ENCODE measurements at places on chromosomes 4 and X.
A peak's percentile ranks its signal among the peaks of the same experiment; 100 is the strongest.

- no peak for DNase-seq
These were observed 8.8 kb upstream of the FAM9C start for GRCh38 chrX:13053171-13053570.

- no peak for DNase-seq
These were observed 37.6 kb downstream of the PHKA1 start for GRCh38 chrX:72676465-72676864.

DNA sequence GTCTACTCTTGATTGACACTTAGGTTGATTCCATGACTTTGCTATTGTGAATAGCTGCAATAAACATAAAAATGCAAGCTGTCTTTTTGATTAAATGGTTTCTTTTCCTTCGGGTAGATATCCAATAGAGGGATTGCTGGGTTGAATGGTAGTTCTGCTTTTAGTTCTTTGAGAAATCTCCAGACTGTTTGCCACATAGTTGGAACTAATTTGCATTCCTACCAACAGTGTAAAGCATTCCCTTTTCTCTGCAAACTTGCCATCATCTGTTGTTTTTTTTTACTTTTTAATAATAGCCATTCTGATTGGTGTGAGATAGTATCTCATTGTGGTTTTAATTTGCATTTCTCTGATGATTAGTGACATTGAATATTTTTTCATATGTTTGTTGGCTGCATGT, 122.2 kb upstream of the PRKG2 start:
- DNase-seq, result no peak

DNA sequence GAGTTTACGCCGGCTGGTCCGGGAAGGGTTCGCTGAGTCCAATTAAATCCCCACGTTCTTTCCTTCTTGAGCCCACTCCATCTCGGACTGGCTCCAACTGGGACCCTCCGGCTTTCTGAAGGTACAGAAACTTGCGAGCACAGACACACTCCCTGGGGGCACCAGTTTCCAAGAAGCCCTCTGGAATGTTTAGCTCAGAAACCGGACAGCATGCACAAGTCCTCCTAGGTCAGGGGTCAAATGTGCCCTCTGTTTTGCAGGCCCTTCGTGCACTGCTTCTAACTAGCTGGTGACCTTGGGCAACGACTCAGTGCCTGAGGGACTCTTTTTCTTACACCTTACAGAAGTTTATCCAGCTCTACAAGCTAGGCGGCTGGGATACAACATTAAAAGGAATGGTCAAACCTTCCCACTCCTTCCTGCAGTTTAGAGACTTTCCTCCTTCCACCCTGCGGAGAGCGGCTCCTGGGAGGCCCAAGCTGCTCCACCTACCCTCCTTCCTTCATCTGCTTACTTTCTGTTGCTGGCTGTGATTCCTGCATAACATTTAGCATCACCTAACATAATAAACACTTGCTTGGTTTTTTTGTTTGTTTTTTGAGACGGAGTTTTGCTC, 275.5 kb downstream of the BCOR start:
- DNase-seq, result no peak

DNA sequence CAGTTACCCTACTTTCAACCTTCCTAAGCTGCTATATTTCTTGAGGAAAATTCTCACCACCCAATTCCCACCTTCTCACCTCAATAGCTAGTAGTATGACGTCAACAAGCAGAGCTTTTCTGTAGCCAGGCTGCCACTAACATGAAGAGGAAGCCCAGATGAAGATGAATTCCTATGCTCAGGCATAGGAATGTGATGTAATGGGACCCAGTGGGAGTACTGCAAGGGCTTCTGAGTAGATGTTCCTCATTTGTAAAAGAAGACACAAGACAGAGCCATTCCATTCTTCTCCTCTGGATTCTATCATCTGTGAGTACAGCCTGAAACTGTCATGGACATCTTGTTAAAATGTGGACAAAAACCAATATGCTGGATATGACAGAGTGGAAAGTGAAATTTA, 81.6 kb upstream of the KLF3 start:
- no peak for DNase-seq

GRCh38 chr4:181234951-181235680, 1008.1 kb upstream of the TENM3 start:
- no peak for DNase-seq

DNA sequence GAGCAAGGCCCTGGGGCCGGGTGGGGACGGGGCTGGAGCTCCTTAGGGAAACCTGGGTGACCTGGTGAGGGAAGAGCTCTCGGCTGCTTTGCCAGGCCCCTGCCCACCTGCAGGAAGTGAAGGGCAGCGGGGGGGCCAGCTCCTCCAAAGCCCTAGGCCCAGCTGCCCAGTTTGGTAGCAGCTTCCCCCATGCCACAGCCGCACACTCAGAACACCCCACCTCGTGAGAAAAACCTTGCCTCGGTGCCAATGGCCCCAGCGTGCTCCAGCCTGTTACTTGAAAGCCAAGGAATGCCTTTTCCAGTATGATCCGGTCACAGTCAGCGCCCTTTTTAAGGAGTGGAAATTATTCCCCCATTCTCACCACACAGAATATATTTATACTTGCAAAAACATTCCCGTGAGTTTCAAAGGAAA, 38.3 kb downstream of the ACOX3 start:
- DNase-seq, result no peak

GRCh38 chr4:83011689-83012199, 1.1 kb upstream of the LIN54 start:
- no peak for DNase-seq

DNA sequence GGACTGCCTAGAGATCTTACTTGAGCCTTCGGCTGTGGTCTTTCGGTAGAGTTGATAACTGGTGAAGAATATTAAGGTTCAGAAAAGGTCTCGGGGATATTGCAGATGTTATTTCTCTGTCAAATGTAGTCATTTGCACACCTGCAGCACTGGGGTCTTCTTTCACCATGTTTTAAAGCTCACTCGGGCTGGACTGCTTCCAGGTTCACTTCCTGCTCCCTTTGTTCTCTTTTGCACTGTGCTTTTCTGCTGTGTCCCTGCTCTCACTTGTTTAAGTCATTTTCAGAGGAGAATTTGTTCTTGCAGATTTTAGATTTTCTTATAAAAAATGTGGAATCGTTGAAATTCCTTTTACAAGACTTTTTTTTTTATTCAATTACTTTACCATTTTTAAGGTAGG, 68.5 kb downstream of the BMPR1B start:
- DNase-seq, result no peak

- DNase-seq, result no peak
These were observed 65.1 kb downstream of the LRBA start for GRCh38 chr4:150949943-150950342.

DNA sequence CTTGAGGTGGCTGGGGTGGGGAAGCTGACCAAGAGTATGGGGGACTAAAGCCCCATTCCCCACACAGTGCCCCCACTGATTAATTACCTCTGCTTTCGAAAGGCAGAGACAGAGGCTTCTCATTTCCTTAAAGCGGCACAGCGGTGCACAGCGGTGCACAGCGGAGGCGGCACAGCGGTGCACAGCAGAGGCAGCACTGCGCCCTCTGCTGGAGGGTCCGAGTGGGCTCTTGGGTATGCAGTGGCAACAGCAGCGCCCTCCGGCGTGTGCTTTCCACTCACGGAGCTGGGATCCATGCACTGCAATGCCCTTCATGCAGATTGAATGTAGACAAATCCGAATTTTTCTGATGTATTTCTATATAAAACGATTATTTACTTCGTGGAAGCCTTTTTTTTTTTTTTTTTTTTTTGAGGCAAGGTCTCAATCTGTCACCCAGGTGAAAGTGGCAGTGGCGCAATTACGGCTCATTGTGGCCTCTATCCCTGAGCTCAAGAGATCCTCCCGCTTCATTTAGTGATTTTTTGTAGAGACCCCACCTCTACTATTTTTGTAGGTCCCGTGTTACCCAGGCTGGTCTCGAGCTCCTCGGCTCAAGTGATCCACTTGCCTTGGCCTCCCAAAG, 19.7 kb upstream of the PRPS2 start:
- no peak for DNase-seq

DNA sequence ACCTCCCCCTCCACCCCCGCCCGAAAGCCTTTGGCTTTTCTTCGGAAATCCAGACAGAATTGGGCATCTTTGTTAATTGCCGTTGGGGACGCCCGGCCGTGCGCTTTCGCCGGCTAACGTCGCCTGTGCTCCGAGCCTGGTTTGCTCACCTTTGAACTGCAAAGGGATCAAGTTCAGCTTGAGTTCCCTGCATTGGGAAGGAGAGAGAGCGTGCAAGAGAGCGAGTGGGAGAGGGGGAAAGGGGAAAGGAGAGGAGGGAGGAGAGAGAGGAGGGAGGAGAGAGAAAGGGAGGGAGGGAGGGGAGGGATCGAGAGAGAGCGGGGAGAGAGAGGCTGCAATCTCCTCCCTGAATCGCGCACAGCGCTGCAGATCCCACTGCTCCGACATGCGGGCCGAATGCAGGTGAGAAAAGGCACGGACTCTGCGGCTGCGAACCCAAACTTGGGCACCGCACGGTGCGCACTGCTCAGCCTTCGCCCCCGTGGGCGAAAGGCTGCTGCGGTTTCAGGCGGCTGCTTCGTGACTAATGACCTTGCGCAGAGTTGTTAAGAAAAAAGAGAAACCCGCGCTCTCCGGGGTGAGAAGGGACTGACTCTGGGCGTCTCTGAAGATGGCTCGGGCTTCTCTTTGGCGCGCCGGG, at the start of gene PCDH7:
Gene PCDH7, plus strand, starts transcription at position 349 of the 640 bp plus-strand sequence. CDS start 1,054 bp downstream, outside the sequence.
- DNase-seq, result no peak

- no peak for DNase-seq
These were observed 36.2 kb upstream of the TASL start for GRCh38 chrX:30613721-30614120.

GRCh38 chr4:140121646-140122045, 32.3 kb downstream of the MAML3 start:
- DNase-seq, result no peak

GRCh38 chrX:70979136-70979762, 48.4 kb upstream of the SLC7A3 start:
- DNase-seq, result no peak

DNA sequence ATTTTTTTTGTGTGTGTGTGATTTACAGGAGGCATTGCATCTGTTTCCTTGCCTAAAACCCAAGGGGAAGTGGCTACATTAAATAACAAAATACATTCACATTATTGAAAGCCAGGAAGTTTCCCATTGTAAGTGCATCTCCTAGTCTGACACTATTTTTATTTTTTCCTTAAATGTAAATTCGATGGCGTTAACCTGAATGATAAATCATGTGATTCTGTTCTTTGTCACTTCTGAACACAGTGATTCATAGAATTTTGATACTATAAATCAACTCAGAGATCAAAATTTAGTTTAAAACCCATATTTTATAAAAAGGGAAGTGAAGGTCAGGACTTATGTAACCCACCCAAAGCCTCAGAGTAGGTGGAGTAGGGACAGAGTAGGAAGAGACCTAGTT, 258.1 kb downstream of the GABRG1 start:
- no peak for DNase-seq

DNA sequence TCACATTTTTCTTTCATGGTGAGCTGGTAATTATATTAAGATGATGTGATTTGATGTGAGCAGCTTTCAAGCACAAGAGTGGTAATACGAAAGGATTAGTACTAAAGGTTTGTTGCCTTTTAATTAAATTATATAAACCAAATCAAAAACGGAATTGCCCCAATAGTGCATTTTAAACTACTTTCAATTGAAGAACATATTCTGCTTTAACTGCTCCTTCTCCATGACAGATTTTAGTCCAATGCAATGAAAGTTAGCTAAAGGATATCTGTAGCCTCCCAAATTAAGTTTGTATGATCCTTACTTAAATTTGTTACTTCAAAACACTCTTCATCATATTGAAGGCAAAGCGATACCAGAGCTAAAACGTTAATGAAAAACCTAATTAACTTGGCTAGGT, 447.1 kb upstream of the AMOT start:
- no peak for DNase-seq

DNA sequence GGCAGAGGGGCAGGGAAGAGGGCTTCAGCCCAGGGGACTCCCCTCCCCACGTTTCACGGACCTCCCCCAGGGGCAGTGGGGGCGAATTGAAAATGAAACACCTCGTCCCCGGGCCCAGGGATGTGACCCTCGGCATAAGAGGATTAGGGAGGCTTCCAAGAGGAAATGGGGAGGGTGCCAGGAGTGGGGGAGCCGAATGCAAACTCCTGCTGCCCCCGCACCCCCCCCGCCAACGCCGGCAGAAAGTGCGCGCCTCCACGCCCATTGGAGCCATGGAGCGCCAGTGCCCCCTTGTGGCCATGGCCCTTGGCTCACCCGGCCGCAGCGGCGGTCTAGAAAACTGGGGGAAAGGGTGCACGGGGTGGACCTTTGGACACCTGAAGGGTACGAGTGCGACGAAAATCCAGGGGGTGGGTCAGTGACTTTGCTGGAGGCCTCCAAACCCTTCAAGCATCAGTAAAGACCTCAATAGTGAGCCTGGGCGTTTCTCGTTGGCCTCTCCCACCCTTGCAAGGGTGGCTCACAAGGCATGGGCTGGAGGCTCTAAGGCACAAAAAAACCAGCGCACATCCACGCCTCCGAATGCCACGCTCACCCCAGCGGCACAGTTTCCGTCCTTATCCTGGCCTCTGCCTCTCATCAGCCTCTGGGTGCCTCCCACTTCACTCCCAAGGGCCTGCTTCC, 120.8 kb upstream of the PJA1 start:
- peak; percentile 62 for DNase-seq

DNA sequence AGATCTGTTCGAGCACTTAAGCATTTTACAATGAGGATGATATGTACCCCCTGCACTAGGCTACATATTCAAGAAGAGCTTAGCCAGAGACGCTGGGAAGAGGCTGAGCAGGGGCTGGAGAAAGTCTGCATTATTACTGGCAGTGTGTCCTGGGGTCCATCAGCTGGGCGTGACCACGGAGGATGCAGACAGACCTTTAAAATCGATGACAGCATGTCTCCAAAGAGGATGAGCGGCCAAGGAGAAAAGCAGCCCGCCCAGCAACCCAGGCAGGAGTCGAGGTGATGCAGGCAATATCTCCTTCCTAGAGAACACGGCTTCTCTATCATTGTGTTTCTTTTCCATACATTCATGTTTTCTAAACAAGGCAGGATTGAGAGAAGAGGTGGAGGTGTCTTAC, 300.7 kb downstream of the USP46 start:
- no peak for DNase-seq

DNA sequence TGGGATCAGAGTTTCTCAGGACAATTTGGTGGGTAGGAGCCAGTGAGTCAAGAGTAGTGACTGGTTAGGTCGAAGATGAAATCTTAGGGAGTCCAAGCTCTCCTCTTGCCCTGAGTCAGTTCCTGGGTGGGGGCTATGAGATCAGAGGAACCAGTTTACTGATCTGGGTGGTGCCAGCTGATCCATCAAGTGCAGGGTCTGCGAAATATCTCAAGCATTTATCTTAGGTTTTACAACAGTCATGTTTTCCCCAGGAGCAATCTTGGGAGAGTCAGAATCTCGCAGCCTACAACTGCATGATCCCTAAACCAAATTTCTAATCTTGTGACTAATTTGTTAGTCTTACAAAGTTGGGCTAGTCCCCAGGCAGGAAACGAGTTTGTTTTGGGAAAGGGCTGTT, 1833.2 kb upstream of the PCDH7 start:
- DNase-seq, result no peak

DNA sequence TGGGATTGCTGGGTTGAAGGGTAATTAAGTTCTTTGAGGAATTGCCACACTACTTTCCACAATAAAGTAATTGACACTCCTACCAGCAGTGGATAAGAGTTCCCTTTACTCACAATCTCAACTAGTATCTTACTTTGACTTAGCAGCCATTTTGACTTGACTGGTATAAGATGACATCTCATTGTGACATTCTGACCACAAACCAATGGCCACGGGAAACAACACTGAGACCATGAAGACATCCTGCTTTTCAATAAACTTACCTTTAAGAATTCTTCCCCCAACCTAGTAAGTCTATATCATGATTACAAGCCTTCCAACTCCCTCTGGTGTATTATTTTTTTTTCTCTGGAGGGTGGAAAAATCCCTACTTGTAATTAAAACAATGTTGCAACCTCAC, 66.9 kb upstream of the WDR1 start:
- DNase-seq, result no peak
